ENCODE measurements at places on chromosomes 12 and 14.

DNA sequence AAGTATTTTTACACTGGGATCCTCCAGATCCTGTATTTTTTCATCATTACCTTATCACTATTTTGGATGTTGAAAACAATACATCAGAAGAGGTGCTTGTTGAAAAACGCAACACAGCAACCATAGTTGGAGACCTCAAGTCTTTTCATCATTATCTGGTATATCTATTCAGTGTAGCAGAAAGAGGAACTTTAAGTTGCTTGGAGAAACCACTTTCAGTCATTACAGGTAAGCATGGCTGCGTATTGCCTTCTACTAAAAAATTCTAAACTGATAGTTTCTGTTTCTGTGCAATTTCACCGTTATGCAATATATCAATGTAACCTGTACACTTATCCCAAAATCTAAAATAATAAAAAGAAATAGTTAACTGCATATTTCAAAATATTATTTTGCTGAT is 32.2 kb upstream of the PTPRQ start:
- no peak for DNase-seq

DNA sequence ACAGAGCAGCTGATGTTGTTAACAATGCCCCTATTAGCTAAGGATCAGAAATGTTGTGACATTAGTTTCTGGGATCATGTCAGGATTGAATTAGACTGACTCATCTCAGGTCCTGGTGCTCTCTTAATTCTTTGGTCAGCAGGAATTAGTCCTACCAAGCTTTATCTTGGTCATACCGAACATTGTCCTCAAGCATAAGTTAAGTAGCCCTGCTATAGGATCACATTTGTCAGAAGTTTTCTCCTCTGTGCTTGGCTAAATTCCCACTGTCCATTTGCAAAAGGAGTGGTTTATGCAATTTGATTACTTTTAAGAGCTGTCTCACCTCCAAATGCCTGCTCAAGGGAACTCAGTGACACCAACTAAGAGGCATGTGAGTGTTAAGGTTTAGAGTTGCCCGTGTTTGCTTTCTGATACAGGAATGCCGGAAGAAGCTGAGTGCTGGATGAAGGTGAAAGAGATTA is 48.4 kb upstream of the IFNG-AS1 start:
- peak; percentile 50 for DNase-seq

DNA sequence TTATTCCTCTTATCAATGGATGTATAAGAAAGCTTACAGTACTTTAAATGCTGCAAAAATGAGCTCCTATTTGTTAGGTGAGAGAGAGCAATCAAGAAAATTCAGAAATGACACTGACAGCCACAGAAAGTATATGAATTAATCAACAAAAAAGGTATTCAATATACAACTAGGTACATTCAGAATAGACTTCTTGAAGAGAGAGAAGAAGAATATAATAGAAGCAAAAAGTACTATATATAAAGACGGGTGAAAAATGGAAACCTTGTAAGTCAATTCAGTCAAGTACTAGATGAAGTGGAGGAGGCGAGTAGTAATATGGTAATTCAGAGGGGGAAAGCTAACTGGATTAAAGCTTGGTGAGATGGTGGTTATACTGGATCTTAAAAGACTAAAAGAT is 74.3 kb downstream of the HEATR5A start:
- no peak for DNase-seq

DNA sequence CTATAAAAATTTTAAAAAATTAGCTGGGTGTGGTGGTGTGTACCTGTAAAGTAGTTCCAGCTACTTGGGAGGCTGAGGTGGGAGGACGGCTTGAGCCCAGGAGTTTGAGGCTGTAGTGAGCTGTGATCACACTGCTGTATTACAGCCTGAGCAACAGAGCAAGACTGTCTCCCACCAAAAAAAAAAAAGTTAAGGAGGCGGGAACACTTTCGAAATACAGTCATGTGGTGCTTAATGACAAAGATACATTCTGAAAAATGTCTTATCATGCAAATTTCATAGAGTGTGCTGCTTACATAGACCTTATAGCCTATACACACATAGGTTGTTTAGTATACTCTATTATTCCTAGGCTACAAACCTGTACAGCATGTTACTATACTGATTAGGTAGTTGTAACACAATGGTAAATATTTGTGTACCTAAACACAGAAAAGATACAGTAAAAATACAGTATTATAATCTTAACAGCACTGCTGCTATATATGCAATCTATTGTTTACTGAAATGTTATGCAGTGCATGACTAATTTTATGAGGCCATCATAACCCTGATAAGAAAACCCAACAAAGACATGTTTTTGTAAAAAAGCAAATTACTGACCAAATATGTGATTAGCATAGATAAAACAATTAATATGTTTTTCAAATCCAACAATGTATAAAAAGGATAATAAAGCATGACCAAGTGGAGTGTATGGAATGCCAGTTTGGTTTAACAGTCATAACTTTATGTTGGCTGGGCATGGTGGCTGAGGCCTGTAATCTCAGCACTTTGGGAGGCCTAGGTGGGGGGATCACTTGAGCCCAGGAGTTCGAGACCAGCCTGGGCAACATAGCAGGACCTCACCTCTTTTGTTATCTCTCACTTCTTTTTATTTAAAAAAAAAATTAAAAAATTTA is 11.4 kb downstream of the EIF2S1 start:
- DNase-seq: no peak

GRCh38 chr12:22539055-22539454 is 5.3 kb downstream of the C2CD5 start:
- DNase-seq: no peak

GRCh38 chr14:58801086-58801485 is 163.3 kb downstream of the DACT1 start:
- no peak for DNase-seq

- no peak for DNase-seq
Observed at GRCh38 chr14:93085911-93086310, 29.8 kb downstream of the ITPK1 start.

DNA sequence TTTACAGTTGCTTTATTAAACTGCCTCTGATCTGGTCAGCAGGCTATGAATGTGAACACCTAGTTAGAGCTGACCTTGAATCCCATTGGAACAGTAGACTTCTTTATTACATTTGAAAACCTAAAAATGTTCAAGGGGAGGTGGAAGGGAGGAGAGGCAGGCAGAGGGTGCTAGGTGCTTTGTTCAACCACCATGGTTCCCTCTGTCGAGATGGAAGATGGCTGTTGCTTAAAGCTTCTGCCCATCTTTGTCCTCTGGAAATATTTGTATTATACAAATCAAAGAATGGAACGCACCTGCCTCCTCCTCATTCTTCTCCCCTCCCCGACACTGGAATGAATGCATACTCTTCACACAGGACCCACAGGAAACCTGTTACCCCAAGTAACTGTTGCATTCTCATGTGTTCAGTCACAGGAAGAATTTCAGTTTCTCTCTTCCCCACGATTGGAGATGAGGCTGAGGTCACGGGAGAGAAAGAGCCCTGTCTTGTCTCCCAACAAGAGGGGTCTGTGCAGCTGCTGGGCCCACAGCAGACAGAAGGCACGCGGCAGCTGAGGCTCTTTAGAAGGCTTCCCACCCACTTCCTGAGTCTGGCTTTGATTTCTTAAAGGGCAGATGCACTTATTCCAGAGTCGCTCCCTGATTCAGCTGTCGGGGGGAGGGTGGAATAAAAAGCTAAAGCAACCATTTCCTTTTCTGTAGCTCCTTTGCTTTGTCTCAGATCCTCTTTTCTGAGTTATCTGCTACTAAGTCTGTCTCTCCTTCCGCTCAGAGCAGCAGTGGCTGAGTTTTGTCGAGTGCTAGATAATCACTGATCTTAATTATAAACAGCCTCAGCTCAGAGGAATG is 217.9 kb upstream of the BTG1 start:
- no peak for DNase-seq

DNA sequence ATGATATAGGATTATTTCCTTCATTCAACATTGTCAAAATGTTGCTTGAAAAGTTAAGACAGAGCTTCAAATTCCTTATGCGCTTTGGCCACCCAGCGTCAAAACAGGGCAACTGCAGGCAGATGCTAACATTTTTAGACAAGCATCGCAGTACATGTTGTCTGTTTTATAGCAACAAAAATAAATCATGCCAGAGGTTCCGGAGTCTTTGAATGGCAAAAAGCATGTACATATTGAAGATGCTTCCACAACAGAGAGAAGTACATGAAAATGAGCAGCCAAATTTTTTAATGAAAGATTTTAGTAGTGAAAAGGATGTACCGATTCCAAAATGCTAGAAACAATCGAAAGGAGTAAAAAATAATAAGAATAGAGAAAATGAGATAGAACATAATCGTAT is 49.8 kb upstream of the USP15 start:
- DNase-seq: no peak

DNA sequence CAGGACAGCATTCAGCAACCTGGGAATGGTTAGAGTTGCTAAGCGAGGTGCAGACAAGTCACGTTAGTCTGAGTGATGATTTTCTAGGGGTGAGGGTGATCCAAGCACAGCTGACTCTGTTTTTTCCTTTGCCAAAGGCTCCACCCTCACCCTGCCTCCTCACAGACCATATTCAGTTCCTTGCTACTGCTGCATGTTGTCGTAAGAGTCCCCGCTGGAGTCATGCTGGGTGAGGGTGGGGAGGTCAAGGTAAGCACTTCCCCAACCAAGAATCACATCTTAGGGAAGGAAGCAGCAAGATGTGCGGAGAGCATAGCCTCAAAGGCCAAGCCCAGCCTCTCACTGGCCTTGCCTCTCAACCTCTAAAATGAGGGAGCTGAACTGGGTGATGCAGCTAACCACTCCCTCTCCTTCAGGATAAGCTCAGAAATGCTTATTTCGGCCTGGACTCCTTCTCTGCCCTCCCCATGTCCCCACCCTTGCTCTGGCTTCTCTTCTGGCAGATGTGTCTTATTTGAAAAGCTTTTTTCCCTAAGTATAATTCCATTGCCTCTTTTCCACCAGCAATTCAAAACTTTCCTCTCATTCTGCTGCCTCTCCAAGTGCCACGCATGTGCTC is 66.9 kb upstream of the ACTN1 start:
- no peak for DNase-seq

GRCh38 chr12:74538491-74539258 is 1.0 kb downstream of the ATXN7L3B start:
- no peak for DNase-seq

GRCh38 chr14:42407153-42407552 is 800.5 kb downstream of the LRFN5 start:
- DNase-seq: no peak

DNA sequence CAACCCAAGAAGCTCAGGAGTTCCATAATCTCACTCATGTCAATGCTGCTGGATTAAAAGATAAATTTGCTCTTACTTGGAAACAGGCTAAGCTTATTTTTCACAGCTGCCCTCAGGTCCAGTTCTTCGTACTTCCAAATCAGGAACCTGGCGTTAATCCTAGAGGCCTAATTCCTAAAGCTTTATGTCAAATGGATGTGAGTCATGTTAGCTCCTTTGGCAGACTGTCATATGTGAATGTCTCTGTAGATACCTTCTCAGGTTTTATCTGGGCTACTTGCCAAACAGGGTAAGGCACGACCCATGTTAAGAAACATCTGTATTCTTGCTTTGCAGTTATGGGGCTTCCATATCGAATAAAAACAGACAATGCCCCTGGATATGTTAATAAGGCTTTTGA is 504.6 kb downstream of the ALG10 start:
- no peak for DNase-seq

- no peak for DNase-seq
Observed at GRCh38 chr14:91377700-91378652, 39.6 kb downstream of the CCDC88C start.

DNA sequence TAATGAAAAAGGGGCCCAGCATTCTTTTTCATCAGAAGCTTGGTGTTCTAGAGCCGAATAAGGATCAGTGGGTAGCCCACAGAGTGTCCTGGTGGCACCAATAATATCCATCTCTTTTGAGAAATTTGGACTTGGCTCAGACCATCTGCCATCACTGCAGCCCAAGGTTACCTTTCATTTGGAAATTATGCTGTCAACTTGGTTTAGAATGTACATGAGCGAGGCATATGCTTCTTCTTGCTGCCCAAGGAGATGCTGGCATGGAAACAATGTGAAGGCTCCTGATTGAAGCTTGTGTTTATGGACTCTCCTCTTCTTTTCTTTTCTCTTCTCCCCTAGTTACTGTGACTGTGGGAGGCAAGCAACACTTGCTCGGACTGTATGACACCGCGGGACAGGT is 50.0 kb downstream of the GPHB5 start:
- DNase-seq: no peak

- DNase-seq: no peak
Observed at GRCh38 chr12:57756406-57757341, 1.8 kb downstream of the MARCHF9 start.

DNA sequence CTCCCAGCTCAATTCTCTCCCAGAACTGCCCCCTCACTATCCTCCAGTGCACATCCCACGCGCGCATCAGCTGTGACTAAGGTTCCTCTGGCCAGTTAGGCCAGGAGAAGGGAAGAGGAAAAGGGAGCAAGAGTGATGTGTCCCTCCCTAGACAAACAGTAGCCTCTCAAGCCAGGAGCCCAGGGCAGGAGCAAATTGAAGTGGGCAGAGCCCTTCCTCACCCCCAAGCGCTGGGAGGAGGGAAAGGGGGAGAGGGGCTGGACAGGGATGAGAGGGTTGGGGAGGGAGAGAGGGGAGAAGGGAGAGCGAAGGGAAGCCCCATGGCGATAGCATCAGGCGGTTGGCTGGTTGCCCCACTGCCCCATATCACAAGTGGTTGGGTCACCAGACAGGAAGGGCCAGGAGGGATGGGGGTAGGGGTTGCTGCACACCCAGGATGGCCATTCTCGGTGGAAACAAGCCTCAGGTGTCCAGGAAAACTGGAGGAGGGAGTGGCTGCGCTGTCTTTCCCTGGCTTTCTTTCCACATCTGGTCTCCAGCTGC is 1.1 kb downstream of the CD63 start:
- DNase-seq: no peak

GRCh38 chr14:30559638-30560091 is 707 bp downstream of the G2E3 start:
- no peak for DNase-seq

- no peak for DNase-seq
Observed at GRCh38 chr12:111753144-111753881, 13.4 kb upstream of the ALDH2 start.

GRCh38 chr12:124720004-124720680 is 143.5 kb downstream of the SCARB1 start:
- DNase-seq: peak; percentile 54

DNA sequence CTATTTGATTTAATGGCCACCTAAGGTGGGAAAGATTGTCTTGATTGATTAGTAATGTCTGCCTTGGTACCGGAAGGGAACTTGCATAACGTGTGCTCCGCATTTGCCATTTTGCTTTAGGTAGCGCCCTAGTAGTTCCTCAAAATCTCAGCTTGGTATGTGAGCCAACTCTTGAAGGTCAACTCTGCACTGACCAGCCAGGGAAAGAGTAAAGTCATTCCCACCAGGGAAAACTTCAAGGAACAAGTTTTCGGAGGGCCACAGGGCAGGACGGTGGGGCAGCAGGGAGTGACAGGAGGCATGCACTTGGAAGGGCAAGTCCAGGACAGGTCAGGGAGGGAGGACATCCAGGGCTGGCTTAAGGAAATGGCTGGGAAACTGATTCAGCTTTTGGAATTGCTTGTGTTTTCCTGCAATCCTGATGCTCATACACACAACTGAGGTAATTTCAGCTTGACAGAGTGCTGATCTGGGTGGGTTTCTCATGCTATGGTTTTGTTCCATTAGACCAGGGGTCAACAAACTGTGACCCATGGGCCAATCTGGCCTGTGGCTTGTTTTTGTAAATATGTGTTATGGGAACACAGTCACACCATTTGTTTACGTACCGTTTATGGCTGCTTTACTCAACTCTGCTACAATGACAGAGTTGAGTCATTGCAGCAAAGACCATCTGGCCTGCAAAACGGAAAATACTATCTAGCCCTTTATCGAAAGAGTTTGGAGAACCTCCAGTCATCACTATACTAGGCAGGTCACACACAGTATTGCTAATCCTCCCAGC is 184.5 kb downstream of the RBM19 start:
- DNase-seq: peak; percentile 54

GRCh38 chr14:104420990-104421389 is 158.6 kb upstream of the C14orf180 start:
- DNase-seq: no peak
